ENCODE measurements at places on chromosomes 4 and X. TPM values are rescaled to one million over a fixed set of nuclear protein-coding genes. Genes with fewer than 3 reads are reported as not detected.

RNF150 gene
- total RNA-seq = 23.4 TPM

MTMR8 gene
- total RNA-seq = not detected

CENPVL1 gene
- total RNA-seq = not detected

TEX13B gene
- total RNA-seq = not detected

CLDN24 gene
- not detected for total RNA-seq

DNA sequence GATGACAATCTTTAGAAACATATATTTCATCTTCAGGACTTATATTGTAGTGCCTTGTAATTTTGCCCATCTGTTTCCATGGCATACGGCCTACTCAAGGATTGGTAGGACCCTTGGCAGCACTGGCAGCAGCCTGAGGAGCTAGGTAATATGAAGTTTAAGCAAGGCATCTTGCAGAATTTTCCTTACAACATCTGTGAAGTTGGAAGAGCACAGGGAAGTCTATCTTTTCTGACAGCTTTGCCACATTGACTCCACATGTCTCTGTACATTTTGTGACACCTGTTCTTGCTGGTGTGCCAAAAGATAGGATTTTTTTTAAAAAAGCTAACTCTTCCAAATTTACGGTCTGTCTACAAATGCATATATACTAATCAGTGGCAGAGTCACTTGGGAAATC lies 1235.2 kb downstream of the PCDH7 start:
- H3K4me1 ChIP-seq = no peaks in the 10 kb centered on the region
- no peaks in the 10 kb centered on the region for H3K36me3 ChIP-seq
- no peaks in the 10 kb centered on the region for H3K27me3 ChIP-seq
- H3K27ac ChIP-seq = no peak overlapping the region
- no peak for DNase-seq

- no peak for DNase-seq
- no peak overlapping the region for H3K4me3 ChIP-seq
- H3K4me1 ChIP-seq = peaks cover 4% of the 10 kb centered on the region
These were observed 95.1 kb upstream of the IQCM start for GRCh38 chr4:149910604-149911350.

DNA sequence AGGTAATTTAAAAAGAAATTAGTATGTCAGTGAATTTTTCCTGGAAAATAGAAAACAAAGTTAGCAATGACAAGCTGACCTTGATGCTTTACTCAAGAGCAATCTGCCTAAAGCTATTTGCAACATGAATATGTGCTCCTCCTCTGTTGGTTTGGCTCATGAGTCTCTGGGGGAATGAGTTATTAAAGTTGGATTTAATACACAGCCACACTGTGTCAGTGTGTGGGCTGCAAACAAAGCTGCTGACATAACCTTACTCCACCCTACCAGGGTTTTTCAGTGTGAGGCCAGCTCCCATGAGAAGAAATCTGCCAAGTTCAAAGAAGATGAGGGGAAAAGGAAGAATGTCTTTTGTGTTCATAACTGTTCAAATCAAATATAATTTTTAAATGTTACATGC lies 280.5 kb downstream of the TLL1 start:
- H3K4me3 ChIP-seq = no peak overlapping the region
- no peak overlapping the region for H3K27ac ChIP-seq
- DNase-seq = peak; percentile 40
- H3K4me1 ChIP-seq = no peaks in the 10 kb centered on the region
- H3K36me3 ChIP-seq = no peaks in the 10 kb centered on the region
- H3K27me3 ChIP-seq = no peaks in the 10 kb centered on the region

GRCh38 chr4:17613761-17614415 lies 553 bp upstream of the MED28 start:
- no peak for DNase-seq
- no peaks in the 10 kb centered on the region for H3K4me1 ChIP-seq
- H3K36me3 ChIP-seq = peaks cover 12% of the 10 kb centered on the region
- H3K27ac ChIP-seq = peak overlapping the region; percentile 85
- H3K27me3 ChIP-seq = no peaks in the 10 kb centered on the region

- H3K36me3 ChIP-seq = no peaks in the 10 kb centered on the region
- H3K27ac ChIP-seq = no peak overlapping the region
- peaks cover 52% of the 10 kb centered on the region for H3K27me3 ChIP-seq
These were observed 9.2 kb upstream of the C4orf50 start for GRCh38 chr4:6027392-6027791.

DNA sequence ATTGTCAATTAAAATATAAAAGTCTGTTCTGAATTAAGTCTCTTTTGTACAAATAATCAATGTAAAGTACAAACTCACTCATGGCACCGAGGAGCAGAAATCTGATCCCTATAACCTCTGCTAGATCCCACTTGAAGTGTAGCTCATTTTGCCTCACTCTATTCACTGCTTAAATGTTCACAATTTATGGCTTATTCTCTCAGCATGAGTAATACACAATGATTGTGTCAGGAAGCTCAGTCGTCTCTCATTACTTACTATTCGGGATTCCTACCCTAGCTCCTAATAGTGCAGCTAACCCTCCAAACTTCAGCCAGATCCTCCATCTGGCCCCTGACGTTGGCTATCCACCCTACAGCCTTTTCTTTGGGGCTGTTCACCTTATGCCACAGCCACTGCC lies 4.7 kb upstream of the AMMECR1 start:
- no peak overlapping the region for H3K4me3 ChIP-seq
- H3K27ac ChIP-seq = no peak overlapping the region
- H3K36me3 ChIP-seq = no peaks in the 10 kb centered on the region
- H3K4me1 ChIP-seq = no peaks in the 10 kb centered on the region
- DNase-seq = no peak

DNA sequence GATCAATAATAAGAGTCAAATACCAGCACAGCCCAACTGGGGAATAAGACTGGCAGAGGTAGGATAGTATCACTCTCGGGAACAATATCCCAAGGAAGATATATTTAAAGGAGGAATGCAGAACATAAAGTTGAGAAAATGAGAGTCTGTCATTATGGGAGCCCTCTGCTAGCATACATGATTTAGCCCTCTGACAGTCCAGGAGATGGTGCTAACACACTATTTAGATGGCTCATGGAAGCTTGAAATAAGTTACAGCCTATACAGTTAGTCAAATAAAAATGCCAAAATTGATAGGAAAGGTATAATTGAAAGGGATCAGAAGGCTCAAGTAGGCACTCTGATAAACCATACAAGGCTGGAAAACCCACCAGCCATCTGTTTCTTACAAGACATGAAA lies 201.0 kb upstream of the NEIL3 start:
- no peaks in the 10 kb centered on the region for H3K27me3 ChIP-seq
- H3K4me3 ChIP-seq = no peak overlapping the region
- no peaks in the 10 kb centered on the region for H3K36me3 ChIP-seq
- no peaks in the 10 kb centered on the region for H3K4me1 ChIP-seq

Measured in SJCRH30 (cell line).